GM23338 (cell line): ENCODE measurements at places on chromosomes 3 and 15. TPM values are rescaled to one million over a fixed set of nuclear protein-coding genes. Genes with fewer than 3 reads are reported as not detected.

Gene DNAH1
- total RNA-seq: 0.35 and 1.8 TPM in 2 replicates

DNA sequence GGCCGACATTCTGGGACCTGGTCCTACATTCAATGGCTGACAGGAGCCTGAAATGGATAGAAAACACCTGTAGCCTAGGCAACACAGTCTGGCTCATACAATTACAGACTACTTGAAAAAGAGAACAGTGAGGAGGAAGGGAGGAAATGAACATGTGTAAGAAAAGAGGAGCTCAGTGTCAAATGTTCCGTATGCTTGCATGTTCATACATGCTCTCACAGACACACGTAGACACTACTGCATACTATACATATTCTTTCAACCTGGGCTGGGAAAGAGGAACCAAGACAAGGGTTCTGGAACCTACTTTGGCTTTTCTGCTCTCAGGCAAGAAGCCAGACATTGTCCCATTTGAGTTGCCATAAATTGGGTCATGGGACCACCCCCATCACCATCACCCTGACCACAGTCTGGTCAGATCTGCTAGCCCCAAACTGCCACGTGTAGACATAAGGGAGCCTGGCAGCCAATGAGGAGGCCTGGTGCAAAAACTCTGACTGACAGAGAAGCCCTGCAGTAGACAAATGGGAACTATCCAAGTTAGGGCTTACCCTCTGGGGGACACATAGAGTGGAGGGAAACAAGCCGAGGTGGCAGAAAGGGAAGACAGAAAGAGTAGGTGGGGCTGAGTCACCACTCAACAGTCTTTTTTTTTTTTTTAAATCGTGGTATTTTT, 310.0 kb downstream of the SHQ1 start:
- no peak for DNase-seq
- H3K4me1 ChIP-seq: 0 out of 2 replicates have a peak, but pooled peaks cover 6% of the 10 kb centered on the region
- H3K27me3 ChIP-seq: no peaks in the 10 kb centered on the region
- no peak overlapping the region for H3K27ac ChIP-seq

DNA sequence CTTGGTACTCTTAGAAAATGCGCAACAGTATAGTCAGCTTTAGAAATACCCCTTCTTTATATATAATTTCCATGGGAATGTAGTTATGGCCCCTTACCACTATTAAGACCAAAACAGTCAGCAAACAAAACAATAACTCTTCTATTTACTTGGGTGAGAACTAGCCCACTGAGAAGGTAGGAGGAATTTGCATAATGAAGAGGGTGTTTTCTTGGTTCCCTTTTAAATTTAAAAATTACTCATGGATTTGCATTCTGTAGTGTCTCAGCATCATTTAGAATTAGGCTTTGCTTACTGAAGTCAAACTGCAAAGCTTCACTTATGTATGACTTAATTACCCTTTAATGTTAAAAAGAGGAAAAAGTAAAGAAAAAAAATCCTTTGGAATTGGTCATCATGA, 350.8 kb downstream of the PTPRG start:
- DNase-seq: no peak
- no peak overlapping the region for H3K4me3 ChIP-seq
- H3K4me1 ChIP-seq: peaks cover 62% of the 10 kb centered on the region
- no peaks in the 10 kb centered on the region for H3K27me3 ChIP-seq
- H3K36me3 ChIP-seq: no peaks in the 10 kb centered on the region

DNA sequence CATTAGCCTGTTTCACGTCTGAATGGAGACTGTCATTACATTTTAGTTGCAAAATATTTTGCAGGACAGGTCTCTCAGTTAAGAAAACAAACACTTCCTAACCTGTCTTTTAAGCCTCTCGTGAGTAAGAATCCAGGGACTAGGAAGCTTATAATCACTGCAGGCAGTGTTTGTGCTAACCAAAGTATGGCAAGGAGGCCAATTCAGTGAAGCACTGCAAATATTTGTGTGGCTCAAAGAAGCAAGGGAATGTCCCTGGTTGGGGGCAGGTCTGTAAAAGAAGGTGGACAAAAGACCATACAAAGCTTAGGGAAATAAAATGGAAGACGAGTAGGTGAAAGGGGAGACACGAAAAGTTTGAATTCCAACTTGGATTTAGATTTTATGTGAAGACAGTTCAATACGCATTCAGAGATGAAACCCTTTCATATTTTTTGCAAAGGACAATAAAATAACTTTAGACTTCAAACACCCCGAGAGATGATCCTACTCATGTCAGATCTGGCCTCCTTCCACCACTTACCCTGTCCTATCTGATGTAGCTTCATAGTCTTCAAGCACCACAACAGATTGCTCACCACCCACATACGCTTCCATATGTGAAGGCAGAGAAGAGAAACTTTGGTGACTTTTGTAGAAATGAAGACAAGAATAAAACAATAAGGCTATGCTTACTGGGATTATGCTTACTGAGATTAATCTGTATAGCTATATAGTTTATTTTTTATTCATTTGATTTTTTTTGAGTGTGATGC, 240.9 kb downstream of the TUSC7 start:
- DNase-seq: no peak
- H3K27ac ChIP-seq: no peak overlapping the region
- H3K27me3 ChIP-seq: no peaks in the 10 kb centered on the region
- no peak overlapping the region for H3K4me3 ChIP-seq
- H3K36me3 ChIP-seq: no peaks in the 10 kb centered on the region
- no peaks in the 10 kb centered on the region for H3K4me1 ChIP-seq

Gene SLC22A13
- 0.47 and 0.66 TPM in 2 replicates for total RNA-seq

DNA sequence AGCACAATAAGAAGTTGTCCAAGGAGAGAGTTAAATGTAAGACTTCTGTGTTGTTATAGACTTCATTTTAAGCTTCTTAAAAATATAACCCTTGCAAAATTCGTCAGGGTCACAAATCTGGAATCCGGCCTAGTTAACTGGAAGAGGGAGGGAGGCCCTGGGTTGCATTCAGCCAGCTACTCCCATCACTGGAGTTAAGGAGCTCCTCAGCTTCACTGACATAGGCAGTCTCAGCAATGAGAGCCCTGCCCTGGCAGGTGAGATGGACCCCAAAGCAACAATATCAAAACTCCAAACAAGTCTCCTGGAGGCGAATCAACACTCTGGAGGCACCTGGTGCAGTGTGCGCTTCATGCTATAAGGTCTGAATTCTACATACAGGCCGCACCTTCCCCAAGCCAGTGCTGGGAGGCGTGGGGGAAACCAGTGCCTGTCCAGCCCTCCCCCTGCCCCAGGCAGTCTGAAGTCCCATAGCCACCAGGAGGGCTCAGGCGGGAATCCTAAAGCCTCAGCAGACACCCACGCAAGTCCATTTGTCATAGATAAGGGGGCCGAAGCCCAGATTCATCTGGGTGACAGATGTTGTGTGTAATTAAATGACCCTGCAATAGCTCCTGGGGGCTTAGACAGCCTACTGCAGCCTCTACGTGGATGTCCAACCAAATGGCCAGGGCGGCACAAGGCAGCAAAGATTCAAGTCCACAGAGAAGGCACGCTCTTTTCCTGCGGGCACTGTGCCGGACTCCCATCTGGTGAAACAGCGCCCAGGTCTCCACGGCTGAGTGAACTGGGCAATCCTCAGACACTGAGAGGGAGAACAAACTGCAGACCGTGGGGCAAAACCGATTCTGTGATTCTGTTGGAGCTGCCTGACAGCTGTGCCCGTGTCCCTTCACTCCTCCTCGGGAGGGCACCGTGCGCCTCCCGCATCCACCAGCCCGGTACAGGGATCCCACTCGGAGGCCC, 64.9 kb downstream of the ATP10A start:
- H3K36me3 ChIP-seq: no peaks in the 10 kb centered on the region
- H3K4me3 ChIP-seq: no peak overlapping the region
- no peak for DNase-seq

GRCh38 chr3:23192816-23193215, 10.3 kb upstream of the UBE2E2 start:
- no peak overlapping the region for H3K4me3 ChIP-seq
- H3K4me1 ChIP-seq: peaks cover 8% of the 10 kb centered on the region
- H3K36me3 ChIP-seq: no peaks in the 10 kb centered on the region

DNA sequence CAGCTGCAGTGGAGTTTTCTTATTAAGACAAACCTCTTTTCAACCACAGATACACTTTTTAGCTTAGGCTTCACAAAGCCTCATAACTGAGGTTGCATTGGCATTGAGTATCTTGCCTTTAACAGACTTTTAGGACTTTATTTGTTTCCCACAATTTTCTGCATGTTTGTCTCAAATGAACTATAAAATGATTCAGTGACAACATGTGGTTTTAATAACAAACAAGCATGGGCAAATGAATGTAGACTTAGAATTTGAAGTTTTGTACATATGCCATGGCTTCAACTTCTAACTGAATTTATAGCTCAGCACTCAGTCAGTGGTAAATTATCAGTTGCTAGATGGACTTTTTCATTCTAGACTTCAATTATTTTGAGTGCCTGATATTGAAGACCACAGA, 101.6 kb downstream of the SLC25A26 start:
- H3K4me3 ChIP-seq: no peak overlapping the region
- H3K4me1 ChIP-seq: peaks cover 20% of the 10 kb centered on the region
- H3K27ac ChIP-seq: no peak overlapping the region

- H3K27ac ChIP-seq: no peak overlapping the region
- H3K4me3 ChIP-seq: no peak overlapping the region
- H3K27me3 ChIP-seq: no peaks in the 10 kb centered on the region
- H3K36me3 ChIP-seq: no peaks in the 10 kb centered on the region
- DNase-seq: no peak
Observed at GRCh38 chr15:74259292-74259648, 23.1 kb downstream of the CCDC33 start.

GRCh38 chr3:122766430-122766829, 27.2 kb downstream of the HSPBAP1 start:
- no peak overlapping the region for H3K4me3 ChIP-seq
- no peaks in the 10 kb centered on the region for H3K36me3 ChIP-seq
- DNase-seq: no peak
- no peaks in the 10 kb centered on the region for H3K27me3 ChIP-seq

DNA sequence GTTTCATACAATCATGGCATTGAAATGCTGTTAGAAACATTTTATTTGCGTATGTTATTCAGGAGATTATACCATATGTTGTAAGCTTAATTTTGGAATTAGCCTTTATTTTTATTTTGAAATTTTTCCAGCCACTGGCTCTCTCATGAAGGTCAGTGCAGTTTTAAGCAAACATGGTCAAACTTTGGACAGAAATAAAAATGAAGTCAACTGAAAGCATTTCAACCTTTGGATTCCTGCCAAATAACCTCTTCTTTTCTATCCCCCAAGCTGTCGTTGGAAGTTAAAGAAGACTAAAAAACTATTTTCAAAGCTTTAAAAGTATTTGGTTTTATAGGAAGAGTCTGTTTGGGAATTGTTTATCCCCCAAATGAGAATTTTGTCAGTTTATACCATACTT, 846.6 kb downstream of the MCTP2 start:
- H3K27me3 ChIP-seq: no peaks in the 10 kb centered on the region
- DNase-seq: no peak
- no peaks in the 10 kb centered on the region for H3K36me3 ChIP-seq
- no peak overlapping the region for H3K27ac ChIP-seq
- no peaks in the 10 kb centered on the region for H3K4me1 ChIP-seq

Gene AMIGO3
- total RNA-seq: 8.2 and 10.4 TPM in 2 replicates

Gene ZNF445
- total RNA-seq: 16.5 and 16.6 TPM in 2 replicates

DNA sequence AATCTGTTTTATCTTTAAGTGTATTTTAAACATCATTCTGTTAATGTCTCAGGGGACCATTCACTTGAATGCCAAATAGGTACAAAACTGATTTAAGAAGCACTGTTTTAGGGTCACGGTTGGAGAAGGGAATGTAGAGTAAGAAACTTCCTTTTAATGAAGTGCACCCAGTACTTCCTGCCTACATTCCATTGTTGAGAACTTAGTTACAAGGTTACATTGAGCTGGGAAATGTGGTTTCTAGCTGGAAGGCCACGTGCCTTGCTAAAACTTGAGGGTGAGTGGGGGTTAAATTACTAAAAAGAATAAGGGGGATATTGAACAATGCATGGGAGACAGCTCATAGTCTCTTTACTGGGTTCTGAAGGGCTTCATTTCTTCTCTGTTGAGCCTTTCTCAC, 78.3 kb upstream of the TBC1D5 start:
- H3K27ac ChIP-seq: no peak overlapping the region
- DNase-seq: no peak
- H3K4me3 ChIP-seq: no peak overlapping the region

GRCh38 chr3:160992712-160993111, 112.4 kb downstream of the B3GALNT1 start:
- H3K27me3 ChIP-seq: no peaks in the 10 kb centered on the region
- no peaks in the 10 kb centered on the region for H3K4me1 ChIP-seq
- no peak overlapping the region for H3K27ac ChIP-seq
- no peak for DNase-seq
- no peak overlapping the region for H3K4me3 ChIP-seq

DNA sequence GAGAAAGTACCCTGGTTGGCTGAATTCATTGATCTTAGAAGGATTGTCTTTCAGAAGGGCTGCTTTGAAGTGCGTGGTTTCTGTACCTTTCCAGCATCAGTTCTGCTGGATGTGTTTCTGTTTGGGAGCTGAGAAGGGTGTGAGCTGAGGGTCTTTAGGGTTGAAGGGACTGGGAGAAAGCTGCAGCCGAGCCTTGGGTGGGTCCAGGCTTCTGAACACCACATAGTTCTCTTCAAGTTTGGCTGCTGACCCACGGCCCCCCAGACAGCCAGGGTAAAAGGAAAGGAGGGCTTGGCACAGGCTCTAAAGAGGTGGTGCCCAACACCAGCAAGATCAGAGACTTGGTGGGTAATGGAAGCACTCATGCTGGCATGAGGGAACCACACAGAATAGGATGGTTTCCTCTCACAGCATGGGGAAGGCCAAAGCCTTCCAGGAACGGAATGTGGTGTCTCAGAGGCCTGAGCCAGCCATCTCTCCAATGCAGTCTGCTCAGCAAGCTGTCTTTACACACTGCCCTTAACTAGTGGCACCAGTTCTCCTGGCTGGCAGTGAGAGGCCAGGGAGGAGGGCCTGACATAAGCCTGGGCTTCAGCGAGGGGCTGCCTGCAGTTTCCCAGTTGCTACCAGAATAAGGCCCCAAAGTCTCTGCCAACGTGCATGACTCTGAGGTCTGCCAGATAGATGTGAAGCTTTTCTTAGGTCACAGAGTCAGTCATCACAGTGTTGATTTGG, 239.0 kb upstream of the TRIM42 start:
- no peak overlapping the region for H3K27ac ChIP-seq
- no peaks in the 10 kb centered on the region for H3K4me1 ChIP-seq
- no peak for DNase-seq
- H3K27me3 ChIP-seq: no peaks in the 10 kb centered on the region
- H3K36me3 ChIP-seq: no peaks in the 10 kb centered on the region

DNA sequence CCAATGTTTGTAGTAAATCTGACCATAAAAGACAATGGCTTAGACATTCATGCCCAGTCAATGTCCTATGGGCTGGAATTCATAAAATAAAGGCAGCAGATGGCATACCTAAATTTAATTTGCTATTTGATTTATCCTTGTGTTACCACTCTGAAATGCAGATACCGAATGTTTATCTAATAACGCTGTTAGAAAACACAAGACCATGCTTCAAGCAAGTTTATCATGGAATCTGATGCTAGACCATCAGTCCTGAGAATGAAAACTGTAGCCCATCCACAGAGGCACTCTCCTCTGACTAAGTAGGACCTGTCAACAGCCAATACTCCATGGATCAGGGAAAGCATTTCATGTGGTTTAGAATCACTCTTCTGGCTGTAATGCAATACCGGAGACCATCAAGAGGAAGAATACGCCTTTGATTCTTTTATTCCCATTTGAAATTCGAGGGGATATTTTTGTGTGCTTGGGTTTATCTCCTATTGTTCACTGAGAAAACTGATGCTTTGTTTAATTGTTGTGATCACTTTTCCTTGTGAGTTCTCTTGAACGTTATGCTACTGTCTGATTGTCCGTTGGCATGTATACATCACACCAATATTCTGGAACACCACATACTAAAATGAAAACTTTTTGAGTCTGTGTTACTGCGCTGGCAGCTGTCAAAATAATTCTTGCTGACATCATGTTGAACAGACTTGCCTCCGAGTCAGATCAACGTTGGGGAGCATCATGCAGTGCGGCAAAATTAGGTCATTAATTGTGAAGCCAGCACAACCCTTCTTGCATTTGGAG, 12.1 kb upstream of the CPB1 start:
- no peak overlapping the region for H3K4me3 ChIP-seq
- no peaks in the 10 kb centered on the region for H3K36me3 ChIP-seq
- peaks cover 9% of the 10 kb centered on the region for H3K4me1 ChIP-seq
